ENCODE measurements at places on chromosomes 4 and X.
A peak's percentile ranks its signal among the peaks of the same experiment; 100 is the strongest.

- no peaks in the 10 kb centered on the region for H3K27me3 ChIP-seq
- no peak overlapping the region for H3K27ac ChIP-seq
- no peaks in the 10 kb centered on the region for H3K36me3 ChIP-seq
- peak; percentile 84 for DNase-seq
These were observed 118.1 kb downstream of the ENPP6 start for GRCh38 chr4:184099535-184099966.

DNA sequence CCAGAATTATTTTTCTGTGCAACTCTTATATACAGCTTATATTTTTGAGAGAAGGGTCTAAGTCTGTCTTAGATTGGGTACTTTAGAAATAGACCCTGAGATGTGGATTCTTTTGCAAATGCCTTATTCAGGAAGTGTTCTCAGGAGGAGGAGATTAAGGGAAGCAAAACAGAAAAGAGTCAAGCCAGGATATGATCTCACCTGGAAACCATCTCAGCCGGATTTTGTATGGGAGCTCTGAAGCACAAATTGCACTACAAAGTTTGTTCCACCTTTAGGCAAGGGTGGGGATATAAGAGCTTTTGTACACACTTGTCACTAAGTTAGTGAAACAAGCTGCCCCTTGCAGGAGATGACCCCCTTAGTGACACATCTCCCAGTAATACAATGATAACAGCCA is 121.2 kb upstream of the GRPR start:
- DNase-seq: no peak
- H3K4me1 ChIP-seq: no peaks in the 10 kb centered on the region
- H3K27ac ChIP-seq: no peak overlapping the region
- H3K27me3 ChIP-seq: no peaks in the 10 kb centered on the region

DNA sequence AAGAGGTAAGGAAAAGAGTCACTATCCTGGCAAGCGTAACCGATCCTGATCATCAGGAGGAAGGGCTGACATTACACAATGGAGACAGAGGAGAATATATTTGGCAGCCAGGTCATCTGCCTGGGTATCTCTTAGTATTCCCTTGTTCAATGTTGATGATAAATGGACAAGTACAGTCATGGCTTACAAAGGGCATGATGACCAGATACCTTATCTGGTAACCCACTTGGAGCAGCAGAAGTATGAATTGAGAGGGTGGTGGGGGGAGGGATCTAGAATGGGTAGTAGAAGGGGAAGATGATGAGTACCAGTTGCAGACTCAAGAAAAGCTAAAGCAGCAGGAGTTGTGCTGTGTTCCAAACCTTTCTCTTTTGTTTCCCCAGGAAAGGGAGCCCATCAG is 17.3 kb downstream of the F8 start:
- H3K27ac ChIP-seq: no peak overlapping the region
- no peaks in the 10 kb centered on the region for H3K36me3 ChIP-seq
- no peak for DNase-seq
- H3K27me3 ChIP-seq: no peaks in the 10 kb centered on the region
- no peaks in the 10 kb centered on the region for H3K4me1 ChIP-seq

DNA sequence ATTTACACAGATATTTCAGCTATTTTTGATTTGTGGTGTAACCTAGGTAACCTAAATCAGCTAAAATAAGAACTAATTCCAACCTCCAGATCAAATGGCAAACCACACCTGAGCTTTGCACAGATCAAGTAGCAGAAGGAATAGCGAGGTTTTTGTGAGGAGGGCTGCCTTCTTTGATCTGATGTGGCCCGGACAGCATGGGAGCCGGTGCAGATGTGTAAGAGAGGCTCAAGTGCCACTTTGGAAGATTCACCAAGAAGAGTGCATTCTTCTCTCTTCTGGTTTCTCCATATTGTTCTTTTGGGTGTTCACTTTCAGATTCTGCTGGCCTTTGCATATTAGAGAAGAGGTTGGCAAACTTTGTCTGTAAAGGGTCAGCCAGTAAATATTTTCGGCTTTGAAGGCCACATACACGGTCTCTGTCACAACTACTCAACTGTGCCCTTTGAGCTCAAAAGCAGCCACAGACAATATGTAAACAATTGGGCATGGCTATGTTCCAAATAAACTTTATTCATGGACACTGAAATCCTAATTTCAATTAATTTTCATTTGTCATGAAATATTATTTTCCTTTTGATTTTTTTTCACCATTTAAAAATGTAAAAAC is 78.9 kb upstream of the FAM9C start:
- no peak overlapping the region for H3K27ac ChIP-seq
- H3K36me3 ChIP-seq: no peaks in the 10 kb centered on the region
- no peak for DNase-seq
- H3K4me3 ChIP-seq: no peak overlapping the region

DNA sequence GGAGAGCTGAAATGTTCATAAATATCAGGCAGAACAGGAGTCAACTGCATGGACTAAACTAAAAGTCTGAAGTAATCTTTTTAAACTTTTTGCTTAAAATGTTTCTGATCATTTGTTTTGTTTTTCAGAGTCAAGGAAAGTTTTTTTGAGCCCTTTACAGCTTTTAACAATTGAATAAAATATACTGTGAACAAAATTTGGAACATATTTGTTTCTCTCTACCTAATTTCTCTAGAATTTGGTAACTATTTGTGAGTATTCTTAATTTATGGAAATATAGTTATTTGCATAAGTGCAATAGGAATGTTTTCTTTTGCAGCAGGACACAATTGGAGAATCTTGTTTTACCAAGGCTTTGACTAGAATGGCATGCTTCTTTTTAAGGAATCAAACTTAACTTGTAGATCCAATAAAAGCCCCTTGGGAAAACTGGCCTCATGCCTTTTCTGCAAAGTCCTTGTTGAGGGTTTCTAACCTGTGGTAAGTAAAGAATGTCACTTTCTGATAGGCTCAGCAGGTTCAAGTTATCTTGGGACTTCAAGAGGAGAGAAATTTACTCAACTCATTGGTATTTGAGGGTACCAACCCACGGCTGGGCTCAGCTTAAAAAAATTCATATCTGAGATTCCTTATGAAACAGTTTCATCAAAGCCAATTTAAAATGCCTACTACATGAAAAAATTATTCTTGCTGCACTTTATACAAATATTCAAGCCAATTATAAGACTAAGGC is 91.5 kb downstream of the UPRT start:
- no peaks in the 10 kb centered on the region for H3K36me3 ChIP-seq
- no peak for DNase-seq
- no peak overlapping the region for H3K27ac ChIP-seq
- H3K4me3 ChIP-seq: no peak overlapping the region

- H3K36me3 ChIP-seq: no peaks in the 10 kb centered on the region
- no peak overlapping the region for H3K27ac ChIP-seq
- peaks cover 2% of the 10 kb centered on the region for H3K27me3 ChIP-seq
These were observed 51.5 kb upstream of the RAP2C start for GRCh38 chrX:132270699-132271098.

DNA sequence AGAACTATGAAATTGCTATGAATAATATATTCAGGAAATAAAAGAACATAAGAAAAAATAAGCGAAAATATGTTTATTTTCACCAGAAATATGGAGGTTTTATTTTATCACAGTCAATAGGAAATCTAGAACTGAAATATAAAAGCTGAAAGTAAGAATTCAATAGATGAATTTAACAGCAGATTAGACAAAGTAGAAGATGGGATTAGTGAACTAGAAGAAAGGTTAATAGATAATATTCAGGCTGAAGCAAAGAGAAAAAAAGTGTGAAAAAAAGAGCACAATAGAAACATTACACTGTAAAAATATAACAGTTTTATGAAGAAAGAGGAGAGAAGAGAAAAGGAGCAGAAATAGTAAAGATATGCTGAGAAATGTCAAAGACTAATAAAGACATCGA is 1152.1 kb downstream of the FAT4 start:
- no peaks in the 10 kb centered on the region for H3K36me3 ChIP-seq
- no peaks in the 10 kb centered on the region for H3K4me1 ChIP-seq
- H3K27ac ChIP-seq: no peak overlapping the region
- H3K27me3 ChIP-seq: no peaks in the 10 kb centered on the region
- no peak for DNase-seq
- no peak overlapping the region for H3K4me3 ChIP-seq

DNA sequence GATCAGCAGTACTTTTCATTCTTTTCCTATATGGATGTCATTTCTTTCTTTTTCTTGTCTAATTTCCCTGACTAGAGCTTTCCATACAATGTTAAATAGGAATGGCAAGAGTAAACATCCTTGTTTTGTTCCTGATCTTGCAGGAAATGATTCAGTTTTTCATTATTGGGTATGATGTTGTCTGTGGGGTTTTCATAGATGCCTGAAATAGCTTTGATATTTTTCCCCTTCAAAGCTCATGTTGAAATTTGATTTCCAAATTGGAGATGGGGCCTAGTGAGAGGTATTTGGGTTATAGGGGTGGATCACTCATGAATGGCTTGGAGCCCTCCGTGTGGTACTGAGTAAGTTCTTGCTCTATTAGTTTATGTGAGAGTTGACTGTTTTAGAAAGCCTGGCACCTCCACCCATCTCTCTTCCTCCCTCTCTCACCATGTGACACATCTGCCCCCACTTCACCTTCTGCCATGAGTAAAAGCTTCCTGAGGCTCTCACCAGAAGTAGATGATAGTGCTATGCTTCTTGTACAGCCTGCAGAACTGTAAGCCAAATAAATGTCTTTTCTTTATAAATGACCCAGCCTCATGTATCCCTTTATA is 22.3 kb upstream of the VSIG1 start:
- H3K4me1 ChIP-seq: no peaks in the 10 kb centered on the region
- no peaks in the 10 kb centered on the region for H3K27me3 ChIP-seq
- H3K27ac ChIP-seq: no peak overlapping the region
- DNase-seq: no peak

DNA sequence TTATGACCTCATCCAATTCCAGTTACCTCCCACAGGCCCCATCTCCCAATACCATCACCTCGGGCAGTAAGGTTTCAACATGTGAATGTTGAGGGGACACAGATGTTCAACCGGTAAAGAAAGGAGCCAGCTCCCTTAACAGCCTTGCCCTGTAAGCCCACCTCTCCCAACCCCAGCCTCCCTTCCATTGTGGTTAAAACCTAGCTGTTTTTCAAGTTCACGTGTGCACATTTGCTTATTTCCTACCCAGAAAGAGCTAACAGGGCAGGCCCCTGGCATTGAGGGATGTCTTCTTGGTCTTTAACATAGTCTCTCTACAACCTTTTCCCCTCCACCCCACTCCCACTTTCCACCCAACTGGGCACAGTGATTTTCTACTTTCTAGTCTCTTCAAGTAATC is 385.7 kb downstream of the FBXW7 start:
- no peaks in the 10 kb centered on the region for H3K4me1 ChIP-seq
- H3K36me3 ChIP-seq: no peaks in the 10 kb centered on the region
- DNase-seq: no peak
- H3K27me3 ChIP-seq: no peaks in the 10 kb centered on the region
